ENCODE measurements at places on chromosomes 12 and 14.

DNA sequence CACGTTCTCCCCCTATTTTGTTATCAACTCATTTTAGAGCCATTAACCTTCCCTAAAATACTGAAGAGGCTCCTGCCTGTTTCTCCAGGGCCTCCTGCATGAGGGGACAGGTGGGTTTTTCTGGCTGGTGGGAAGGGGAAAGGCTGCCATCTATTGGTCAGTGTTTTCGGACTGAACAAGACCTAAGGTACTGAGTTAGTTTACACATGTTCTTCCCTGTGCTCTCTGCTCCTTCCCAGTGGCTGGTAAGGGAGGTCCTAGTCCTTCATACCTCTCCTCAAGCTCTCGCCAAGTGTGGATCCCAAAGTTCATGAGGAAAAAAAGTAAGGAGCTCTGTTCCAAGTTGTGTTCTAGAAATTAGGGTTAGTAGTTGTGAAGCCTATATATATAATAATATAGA is 357.5 kb downstream of the FSCB start:
- H3K27me3 ChIP-seq = no peaks in the 10 kb centered on the region
- no peaks in the 10 kb centered on the region for H3K36me3 ChIP-seq
- no peak overlapping the region for H3K27ac ChIP-seq
- DNase-seq = no peak
- H3K4me3 ChIP-seq = no peak overlapping the region

DNA sequence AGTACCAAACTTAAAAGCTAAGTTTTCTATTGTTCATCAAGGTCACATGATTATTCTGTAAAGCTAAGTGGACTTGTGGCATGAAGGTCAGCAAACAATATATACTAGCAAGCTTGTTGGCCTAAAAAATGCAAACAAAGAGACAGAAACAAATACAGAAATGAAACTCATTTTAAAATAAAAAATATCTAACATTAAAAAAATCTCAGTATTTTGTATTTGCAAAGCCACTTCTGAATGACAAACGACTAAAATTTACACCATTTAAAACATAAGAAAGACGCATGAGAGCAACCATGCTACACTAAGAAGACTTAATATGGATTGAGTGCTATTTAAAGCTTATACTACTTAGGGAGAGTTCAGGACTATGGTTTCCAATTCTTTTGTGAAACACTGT is 72.8 kb upstream of the BBS10 start:
- DNase-seq = no peak
- peaks cover 27% of the 10 kb centered on the region for H3K4me1 ChIP-seq
- no peaks in the 10 kb centered on the region for H3K27me3 ChIP-seq
- H3K36me3 ChIP-seq = peaks cover 4% of the 10 kb centered on the region

GRCh38 chr12:48999371-49000131 is at the start of gene DDN:
DDN (minus strand) TSS chr12:48999375; CDS start chr12:48999287, 88 bp downstream.
- H3K4me1 ChIP-seq = peaks cover 23% of the 10 kb centered on the region
- no peak within 1 kb of the TSS for H3K27ac ChIP-seq
- peak within 1 kb of the TSS; percentile 86 for H3K4me3 ChIP-seq
- H3K27me3 ChIP-seq = peaks cover 23% of the 10 kb centered on the region

DNA sequence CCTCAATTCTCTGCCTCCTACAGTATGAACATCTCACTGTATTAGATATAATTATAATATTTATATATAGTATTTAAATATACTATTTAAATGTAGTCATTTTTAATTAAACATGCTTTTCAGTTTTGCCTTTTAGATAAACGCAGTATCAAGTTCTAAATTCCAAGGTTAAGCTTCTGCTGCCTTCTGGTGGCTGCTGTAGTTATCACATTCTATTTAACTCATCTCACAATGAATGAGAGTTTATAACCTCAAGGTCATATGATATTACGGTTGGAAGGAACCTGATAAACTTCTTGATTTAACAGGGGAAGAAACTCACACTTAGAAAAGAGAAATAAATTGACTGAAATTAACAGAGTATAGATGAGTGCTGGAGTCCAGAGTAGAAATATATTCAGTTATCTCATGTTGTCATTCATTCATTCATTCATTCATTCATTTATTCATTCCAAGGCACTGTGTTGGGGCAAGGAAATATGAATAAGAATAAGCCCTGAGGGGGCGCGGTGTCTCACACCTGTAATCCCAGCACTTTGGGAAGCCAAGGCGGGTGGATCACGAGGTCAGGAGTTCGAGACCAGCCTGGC is 31.9 kb downstream of the GUCY2C start:
- no peak overlapping the region for H3K27ac ChIP-seq
- H3K27me3 ChIP-seq = peaks cover 8% of the 10 kb centered on the region
- no peaks in the 10 kb centered on the region for H3K36me3 ChIP-seq
- H3K4me3 ChIP-seq = no peak overlapping the region

GRCh38 chr12:22797701-22798100 is 172.7 kb downstream of the ETNK1 start:
- no peak overlapping the region for H3K4me3 ChIP-seq
- DNase-seq = no peak
- H3K27me3 ChIP-seq = peaks cover 3% of the 10 kb centered on the region
- no peaks in the 10 kb centered on the region for H3K36me3 ChIP-seq
- no peaks in the 10 kb centered on the region for H3K4me1 ChIP-seq

GRCh38 chr12:12788675-12789368 is 3.4 kb downstream of the APOLD1 start:
- no peaks in the 10 kb centered on the region for H3K27me3 ChIP-seq
- H3K36me3 ChIP-seq = no peaks in the 10 kb centered on the region
- DNase-seq = peak; percentile 64
- peaks cover 33% of the 10 kb centered on the region for H3K4me1 ChIP-seq
- H3K27ac ChIP-seq = no peak overlapping the region
- H3K4me3 ChIP-seq = peak overlapping the region; percentile 94

DNA sequence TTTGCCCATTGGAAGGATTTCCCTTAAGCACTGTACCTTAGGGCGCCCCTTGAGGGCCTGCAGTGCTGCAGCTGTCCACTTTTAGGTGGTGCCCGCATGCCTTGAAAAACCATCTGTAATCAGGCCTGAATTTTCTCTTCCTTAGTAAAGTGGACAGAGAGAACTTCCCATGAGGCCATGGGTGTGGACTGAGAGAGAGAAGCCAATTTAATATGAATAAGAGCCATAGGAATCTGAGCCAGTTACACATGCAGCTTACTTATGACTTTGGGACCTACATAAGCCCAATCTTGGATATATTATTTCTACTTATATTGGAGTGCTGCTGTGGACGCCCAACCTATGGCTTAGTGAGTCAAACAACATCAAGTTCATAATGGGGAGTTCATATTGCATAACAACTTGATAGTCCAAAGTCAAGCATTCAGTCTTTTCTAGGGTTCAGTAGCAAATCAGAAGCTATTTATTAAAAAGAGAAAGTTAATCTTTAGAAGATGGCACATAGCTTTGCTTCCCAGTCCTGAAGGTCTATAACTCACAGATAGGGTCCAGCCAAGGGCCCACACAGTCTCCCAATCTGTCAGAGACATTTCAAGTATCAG is 11.1 kb upstream of the ETV6 start:
- no peak overlapping the region for H3K27ac ChIP-seq
- no peak overlapping the region for H3K4me3 ChIP-seq
- peaks cover 7% of the 10 kb centered on the region for H3K36me3 ChIP-seq
- H3K27me3 ChIP-seq = no peaks in the 10 kb centered on the region
- no peak for DNase-seq
- peaks cover 6% of the 10 kb centered on the region for H3K4me1 ChIP-seq

DNA sequence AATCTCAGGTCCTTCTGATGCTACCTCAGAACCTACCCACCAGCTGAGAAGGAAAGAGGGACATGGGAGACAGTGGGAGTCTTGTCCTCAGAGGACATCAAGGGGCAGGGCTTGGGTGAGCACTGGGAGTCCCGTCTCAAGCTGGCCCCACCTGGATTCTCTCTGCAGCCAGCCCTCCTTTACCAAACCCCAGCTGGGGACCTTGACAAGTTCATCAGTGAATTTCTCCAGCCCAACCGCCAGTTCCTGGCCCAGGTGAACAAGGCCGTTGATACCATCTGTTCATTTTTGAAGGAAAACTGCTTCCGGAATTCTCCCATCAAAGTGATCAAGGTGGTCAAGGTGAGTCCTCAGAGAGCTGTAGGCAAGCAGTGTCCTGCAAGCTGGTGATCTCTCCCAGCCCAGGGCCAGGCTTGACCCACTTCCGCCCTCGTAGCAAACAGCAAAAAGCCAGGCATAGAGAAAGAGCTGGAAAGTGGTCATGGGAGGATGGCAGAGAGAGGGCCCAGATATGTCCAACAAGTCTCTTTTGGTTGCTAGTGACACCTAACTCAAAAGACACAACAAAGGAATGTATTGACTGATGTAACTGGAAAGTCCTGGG is 14.2 kb upstream of the OAS2 start:
- peaks cover 5% of the 10 kb centered on the region for H3K4me1 ChIP-seq
- H3K27ac ChIP-seq = no peak overlapping the region
- peaks cover 15% of the 10 kb centered on the region for H3K36me3 ChIP-seq

DNA sequence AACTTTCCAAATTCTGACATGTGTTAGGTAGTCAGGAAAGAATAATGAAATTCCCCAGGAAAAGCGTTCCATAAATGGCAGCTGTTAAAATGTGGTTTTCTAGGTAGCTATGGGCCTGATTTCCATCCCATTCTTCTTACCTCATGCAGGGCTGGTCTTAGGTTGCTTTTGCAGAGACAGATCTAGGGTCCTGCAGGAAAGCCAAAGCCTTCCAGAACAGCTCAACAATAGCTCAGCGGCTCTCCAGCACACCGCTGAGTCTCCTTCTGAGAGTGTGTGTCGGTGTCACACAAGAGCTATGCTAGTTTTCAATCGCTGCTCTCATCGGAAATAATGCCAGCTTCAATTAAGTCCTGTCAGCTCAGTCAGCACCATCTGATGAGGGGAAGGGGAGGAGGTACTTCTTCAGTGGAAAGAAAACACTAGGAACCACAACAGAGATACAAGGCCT is 106.7 kb downstream of the TMEM30B start:
- H3K27me3 ChIP-seq = peaks cover 14% of the 10 kb centered on the region
- peaks cover 56% of the 10 kb centered on the region for H3K4me1 ChIP-seq
- DNase-seq = no peak

GRCh38 chr12:31650918-31651317 is 8.6 kb upstream of the ETFBKMT start:
- H3K27me3 ChIP-seq = peaks cover 13% of the 10 kb centered on the region
- no peak for DNase-seq
- H3K4me1 ChIP-seq = peaks cover 14% of the 10 kb centered on the region
- H3K36me3 ChIP-seq = no peaks in the 10 kb centered on the region
- no peak overlapping the region for H3K4me3 ChIP-seq

- H3K4me1 ChIP-seq = peaks cover 4% of the 10 kb centered on the region
- no peak overlapping the region for H3K27ac ChIP-seq
- H3K36me3 ChIP-seq = no peaks in the 10 kb centered on the region
- H3K4me3 ChIP-seq = no peak overlapping the region
These were observed 51.6 kb upstream of the RIC8B start for GRCh38 chr12:106722837-106723236.

DNA sequence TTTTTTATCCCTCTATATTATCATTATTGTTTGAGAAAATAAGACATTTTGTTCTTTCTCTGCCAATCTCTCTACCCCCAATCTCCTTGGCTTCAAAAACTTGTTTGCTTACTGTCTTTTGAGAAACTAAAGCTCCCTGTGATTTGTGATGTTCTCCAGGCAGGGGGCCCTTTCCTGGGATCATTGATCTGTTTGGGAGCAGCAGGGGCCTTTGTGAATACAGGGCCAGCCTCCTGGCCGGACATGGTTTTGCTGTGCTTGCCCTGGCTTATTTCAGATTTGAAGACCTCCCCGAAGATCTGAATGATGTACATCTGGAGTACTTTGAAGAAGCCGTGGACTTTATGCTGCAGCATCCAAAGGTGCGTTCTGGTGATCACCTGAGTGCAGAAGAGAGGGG is 4.5 kb downstream of the ACOT6 start:
- H3K36me3 ChIP-seq = no peaks in the 10 kb centered on the region
- no peak overlapping the region for H3K4me3 ChIP-seq
- DNase-seq = no peak

- DNase-seq = no peak
- H3K4me3 ChIP-seq = no peak overlapping the region
- H3K4me1 ChIP-seq = peaks cover 6% of the 10 kb centered on the region
- H3K27ac ChIP-seq = no peak overlapping the region
- H3K27me3 ChIP-seq = no peaks in the 10 kb centered on the region
These were observed 13.9 kb downstream of the COPZ1 start for GRCh38 chr12:54338698-54339296.

- DNase-seq = no peak
- H3K27ac ChIP-seq = peak overlapping the region; percentile 93
- no peaks in the 10 kb centered on the region for H3K27me3 ChIP-seq
- peaks cover 56% of the 10 kb centered on the region for H3K4me1 ChIP-seq
- no peak overlapping the region for H3K4me3 ChIP-seq
These were observed 5.5 kb downstream of the COPZ1 start for GRCh38 chr12:54330442-54330841.

- no peaks in the 10 kb centered on the region for H3K36me3 ChIP-seq
- peaks cover 4% of the 10 kb centered on the region for H3K27me3 ChIP-seq
- H3K27ac ChIP-seq = peak overlapping the region; percentile 55
- peaks cover 28% of the 10 kb centered on the region for H3K4me1 ChIP-seq
- peak; percentile 68 for DNase-seq
- H3K4me3 ChIP-seq = peak overlapping the region; percentile 82
These were observed 27.8 kb upstream of the GPR132 start for GRCh38 chr14:105093038-105093430.

GRCh38 chr12:12480074-12480473 is 82.6 kb downstream of the DUSP16 start:
- H3K27ac ChIP-seq = peak overlapping the region; percentile 94
- no peaks in the 10 kb centered on the region for H3K27me3 ChIP-seq
- peaks cover 40% of the 10 kb centered on the region for H3K36me3 ChIP-seq
- H3K4me1 ChIP-seq = peaks cover 80% of the 10 kb centered on the region
- peak overlapping the region; percentile 75 for H3K4me3 ChIP-seq
- no peak for DNase-seq

DNA sequence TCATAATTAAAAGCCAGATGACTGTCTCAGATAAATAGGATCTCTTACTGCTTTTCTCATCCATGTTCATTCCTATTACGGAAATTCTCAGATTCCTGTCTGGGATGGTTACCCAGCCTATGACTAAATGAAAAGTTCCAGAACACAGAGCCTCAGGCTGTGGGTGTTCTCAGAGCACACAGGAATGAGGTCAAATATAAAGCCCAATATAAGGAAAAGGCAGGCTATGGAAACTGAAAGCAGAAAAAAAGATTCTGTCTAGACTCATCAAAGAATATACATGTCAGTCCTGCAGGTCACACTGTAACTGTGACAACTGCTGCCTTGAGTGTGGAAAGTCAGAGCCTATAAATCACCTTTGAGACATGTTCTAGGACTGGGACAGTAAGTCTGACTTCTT is 64.3 kb downstream of the DCAF5 start:
- peaks cover 6% of the 10 kb centered on the region for H3K36me3 ChIP-seq
- no peak overlapping the region for H3K27ac ChIP-seq
- no peak for DNase-seq
- no peak overlapping the region for H3K4me3 ChIP-seq
- H3K4me1 ChIP-seq = peaks cover 12% of the 10 kb centered on the region
- no peaks in the 10 kb centered on the region for H3K27me3 ChIP-seq

DNA sequence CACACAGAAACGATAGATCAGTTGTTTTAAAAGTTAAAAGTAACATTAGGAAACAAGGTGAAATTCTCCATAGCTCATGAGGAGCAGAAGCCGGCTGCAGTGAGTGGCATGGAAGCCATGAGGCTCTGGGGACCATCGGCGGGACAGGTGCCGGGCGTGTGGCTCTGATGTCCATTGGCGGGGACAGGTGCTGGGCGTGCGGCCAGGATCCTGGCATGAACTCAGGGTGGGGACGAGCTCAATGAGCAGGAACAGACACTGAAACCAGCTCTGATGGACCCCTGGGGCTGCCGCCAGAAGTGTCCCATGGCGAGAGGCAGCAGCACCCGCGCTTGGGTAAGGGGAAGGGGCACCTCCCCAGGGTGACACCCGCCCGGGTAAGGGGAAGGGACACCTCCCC is 75.1 kb downstream of the NOC4L start:
- DNase-seq = no peak
- H3K27ac ChIP-seq = no peak overlapping the region
- no peaks in the 10 kb centered on the region for H3K27me3 ChIP-seq
- peaks cover 12% of the 10 kb centered on the region for H3K4me1 ChIP-seq
